IMR-90 (cell line): ENCODE measurements at places on chromosomes 11 and 22. TPM values are rescaled to one million over a fixed set of nuclear protein-coding genes. Genes with fewer than 3 reads are reported as not detected.

The GRAMD1B gene
- 6.1 and 7.2 TPM in 2 replicates for total RNA-seq

The MIAT gene
- 0.54 and 1.1 TPM in 2 replicates for total RNA-seq

The OR56A1 gene
- total RNA-seq = not detected in 2 replicates

The CECR2 gene
- not detected in 2 replicates for total RNA-seq

The TPBGL gene
- total RNA-seq = not detected in 2 replicates

The TRIM51 gene
- total RNA-seq = not detected in 2 replicates

The LMO2 gene
- total RNA-seq = not detected in 2 replicates

The OR51G2 gene
- not detected in 2 replicates for total RNA-seq

The CYB5R2 gene
- total RNA-seq = 3.9 and 4.7 TPM in 2 replicates

The NCF4 gene
- not detected in 2 replicates for total RNA-seq

The SPDYC gene
- total RNA-seq = not detected in 2 replicates

The TRIM48 gene
- total RNA-seq = not detected in 2 replicates

The USH1C gene
- total RNA-seq = not detected in 2 replicates

The MYBPC3 gene
- not detected in 2 replicates for total RNA-seq

The DGCR8 gene
- 16.7 and 22.8 TPM in 2 replicates for total RNA-seq

The LGALS12 gene
- total RNA-seq = not detected in 2 replicates

The NOX4 gene
- total RNA-seq = 10.8 and 11.7 TPM in 2 replicates

The MYO7A gene
- under 0.01 TPM in 1 of 2 replicates, not detected in the other for total RNA-seq

The RIMBP3B gene
- total RNA-seq = 0.18 and 0.28 TPM in 2 replicates

The SLC22A6 gene
- not detected in 2 replicates for total RNA-seq

The CSF2RB gene
- total RNA-seq = not detected in 2 replicates

The SPA17 gene
- 9.9 and 14.4 TPM in 2 replicates for total RNA-seq

The RPS6KB2 gene
- 47.8 and 58.4 TPM in 2 replicates for total RNA-seq

The MPZL3 gene
- total RNA-seq = 0.36 and 0.56 TPM in 2 replicates

The ZNF214 gene
- total RNA-seq = 2.5 and 3.1 TPM in 2 replicates

The DCDC1 gene
- under 0.01 TPM in 1 of 2 replicates, not detected in the other for total RNA-seq

The SLC17A6 gene
- not detected in 2 replicates for total RNA-seq

The LRRC10B gene
- not detected in 2 replicates for total RNA-seq

The SCGB1D2 gene
- total RNA-seq = not detected in 2 replicates

The TMPRSS4 gene
- total RNA-seq = not detected in 2 replicates

The KCNJ11 gene
- total RNA-seq = not detected in 2 replicates

The PLAAT5 gene
- not detected in 2 replicates for total RNA-seq

The FOLH1 gene
- not detected in 2 replicates for total RNA-seq

The UBQLN3 gene
- not detected in 2 replicates for total RNA-seq

The KCNQ1OT1 gene
- 1.9 and 2.0 TPM in 2 replicates for total RNA-seq

The FBLN1 gene
- total RNA-seq = 11.3 and 11.4 TPM in 2 replicates

The SNX19 gene
- 90.0 and 113 TPM in 2 replicates for total RNA-seq

The PPP1CA gene
- total RNA-seq = 294 and 313 TPM in 2 replicates

The CYTH4 gene
- total RNA-seq = 0.28 and 0.36 TPM in 2 replicates

The C1QTNF6 gene
- total RNA-seq = 1.1 TPM in 2 replicates
